ENCODE measurements at places on chromosomes 4 and X. TPM values are rescaled to one million over a fixed set of nuclear protein-coding genes. Genes with fewer than 3 reads are reported as not detected.

The HTR2C gene
- total RNA-seq: 0.04 TPM

The TMEM144 gene
- total RNA-seq: 11.6 TPM

The GSPT2 gene
- 11.1 TPM for total RNA-seq

The MAB21L2 gene
- 0.81 TPM for total RNA-seq

The UGT2B17 gene
- total RNA-seq: not detected

The XAGE1A gene
- not detected for total RNA-seq

- no peak overlapping the region for H3K4me3 ChIP-seq
- no peak overlapping the region for H3K27ac ChIP-seq
- H3K27me3 ChIP-seq: no peaks in the 10 kb centered on the region
- no peaks in the 10 kb centered on the region for H3K4me1 ChIP-seq
Observed at GRCh38 chr4:51943221-51943620, 76.9 kb downstream of the LRRC66 start.

- no peak overlapping the region for H3K4me3 ChIP-seq
- H3K27ac ChIP-seq: no peak overlapping the region
- H3K4me1 ChIP-seq: no peaks in the 10 kb centered on the region
- DNase-seq: peak; percentile 28
- no peaks in the 10 kb centered on the region for H3K36me3 ChIP-seq
Observed at GRCh38 chrX:10197279-10198210, 40.8 kb downstream of the CLCN4 start.

DNA sequence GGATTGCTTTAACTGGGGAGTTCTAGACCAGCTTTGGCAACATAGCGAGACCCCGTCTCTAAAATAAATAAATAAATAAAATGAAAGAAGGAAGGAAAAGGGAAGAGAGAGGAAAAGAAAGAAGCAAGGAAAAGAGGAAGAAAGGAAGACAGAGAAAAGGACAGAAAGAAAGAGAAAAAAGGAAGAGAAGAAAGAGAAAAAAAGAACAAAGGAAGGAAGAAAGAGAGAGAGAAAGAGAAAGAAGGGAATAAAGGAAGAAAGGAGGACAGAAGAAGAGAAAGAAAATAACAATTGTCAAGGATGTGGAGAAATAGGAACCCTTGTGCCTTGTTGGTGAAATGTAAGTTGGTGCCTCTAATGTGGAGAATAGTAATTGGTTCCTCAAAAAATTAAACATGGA lies 74.6 kb downstream of the ANAPC4 start:
- H3K36me3 ChIP-seq: no peaks in the 10 kb centered on the region
- H3K4me3 ChIP-seq: no peak overlapping the region
- H3K27me3 ChIP-seq: no peaks in the 10 kb centered on the region
- DNase-seq: no peak
- no peaks in the 10 kb centered on the region for H3K4me1 ChIP-seq

DNA sequence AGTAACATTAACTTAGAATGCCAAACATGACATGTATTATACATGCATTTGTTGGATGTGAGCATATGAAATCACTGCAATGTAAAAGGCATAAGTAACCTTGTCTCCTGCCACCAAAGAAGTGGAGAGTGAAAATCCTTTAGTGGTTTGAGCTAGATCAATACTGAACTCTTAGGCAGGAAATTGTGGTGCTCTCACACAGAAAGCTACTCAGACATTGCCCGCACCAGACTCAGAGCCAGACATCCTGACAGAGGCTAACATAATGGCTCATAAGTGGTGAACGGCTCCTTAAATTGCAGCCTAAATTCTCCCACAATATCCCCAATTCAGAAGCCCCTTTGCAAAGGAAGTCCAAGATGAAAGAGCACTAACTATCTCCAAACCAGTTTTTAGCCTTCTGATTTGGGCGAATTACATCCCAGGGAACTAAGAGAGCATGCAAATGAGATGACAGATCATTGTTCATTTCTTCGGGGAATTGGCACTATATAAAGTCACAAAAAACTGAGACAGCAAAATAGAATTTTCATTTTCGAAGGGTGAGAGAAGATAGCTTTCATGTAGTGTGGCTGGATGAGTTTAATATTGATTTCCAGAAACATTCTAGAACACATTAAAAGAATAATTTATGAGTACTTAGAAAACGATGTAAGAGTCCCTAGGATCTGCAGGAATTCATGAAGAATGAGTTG lies 233.6 kb upstream of the RPS6KA3 start:
- no peak for DNase-seq
- H3K4me1 ChIP-seq: no peaks in the 10 kb centered on the region
- H3K27ac ChIP-seq: no peak overlapping the region
- peaks cover 3% of the 10 kb centered on the region for H3K27me3 ChIP-seq
- H3K36me3 ChIP-seq: no peaks in the 10 kb centered on the region

GRCh38 chr4:94508806-94509205 lies 57.1 kb downstream of the PDLIM5 start:
- H3K27me3 ChIP-seq: no peaks in the 10 kb centered on the region
- H3K36me3 ChIP-seq: peaks cover 7% of the 10 kb centered on the region
- no peak for DNase-seq
- H3K4me1 ChIP-seq: peaks cover 40% of the 10 kb centered on the region
- H3K27ac ChIP-seq: peak overlapping the region; percentile 68

DNA sequence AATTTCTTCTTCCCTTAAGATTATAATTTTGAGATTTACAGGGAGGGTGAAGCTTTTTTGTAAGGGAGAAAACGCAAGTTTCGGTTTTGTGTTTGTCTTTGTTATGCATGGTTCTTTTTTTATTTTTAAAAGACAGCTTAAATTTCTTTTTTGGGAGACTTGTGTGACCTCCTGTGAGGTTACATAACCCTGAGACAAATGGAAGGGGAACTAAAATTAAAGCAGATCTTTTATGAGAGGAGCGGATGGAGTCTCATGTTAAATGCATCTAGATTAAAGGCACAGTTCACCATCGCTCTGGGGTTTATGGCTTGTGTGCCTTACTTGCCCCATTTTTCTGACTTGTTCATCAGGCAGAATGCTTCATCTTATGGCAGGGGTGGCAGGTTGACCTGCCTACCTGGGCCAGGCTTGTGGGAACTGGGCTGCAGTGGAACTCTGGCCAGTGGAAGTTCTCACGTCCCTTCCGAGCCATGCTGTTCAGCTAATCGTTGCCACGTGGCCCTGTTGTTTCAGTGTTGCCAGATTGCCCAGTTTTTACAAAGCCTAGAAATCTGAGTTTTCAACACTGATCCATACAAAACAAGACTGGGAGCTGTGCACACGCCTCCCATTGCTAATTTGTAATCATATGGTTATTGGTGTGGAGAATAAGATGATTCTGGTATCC lies 291.8 kb downstream of the ARHGAP10 start:
- no peaks in the 10 kb centered on the region for H3K27me3 ChIP-seq
- no peak for DNase-seq
- H3K36me3 ChIP-seq: no peaks in the 10 kb centered on the region
- no peak overlapping the region for H3K27ac ChIP-seq

GRCh38 chrX:2710041-2710840 lies 19.1 kb downstream of the CD99 start:
- DNase-seq: peak; percentile 76
- H3K27me3 ChIP-seq: no peaks in the 10 kb centered on the region
- peak overlapping the region; percentile 76 for H3K27ac ChIP-seq
- no peak overlapping the region for H3K4me3 ChIP-seq

DNA sequence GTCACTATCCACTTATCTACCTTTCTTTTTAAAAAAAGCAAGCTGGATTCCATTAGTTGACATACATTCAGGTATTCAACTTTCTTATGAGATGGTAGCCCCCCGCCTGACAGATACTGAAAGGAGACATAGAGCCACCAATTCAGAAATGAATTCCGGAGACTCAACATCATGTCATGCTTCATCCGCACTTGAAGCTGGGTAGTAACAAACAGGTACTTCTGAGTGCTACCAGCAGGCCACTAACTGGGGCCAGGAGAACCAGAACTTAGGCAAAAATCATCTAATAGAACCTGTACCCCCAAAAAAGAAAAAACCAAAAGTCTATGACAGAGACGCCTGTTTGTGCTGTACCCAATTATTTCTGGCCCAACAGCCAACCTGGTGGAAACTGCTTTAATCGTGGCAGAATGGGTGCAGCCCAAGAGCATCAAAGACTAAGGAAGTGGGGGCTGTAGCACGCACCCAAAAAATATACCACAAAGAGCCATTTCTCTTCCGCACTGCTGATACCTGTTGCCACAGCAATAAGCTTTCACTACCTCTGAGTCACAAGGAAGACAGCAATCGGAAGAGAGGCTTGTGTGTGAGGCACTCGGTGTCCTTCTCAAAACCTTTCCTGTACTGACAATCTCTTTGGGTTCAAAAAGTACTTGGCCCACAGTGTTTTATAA lies 84.8 kb downstream of the AFAP1 start:
- H3K27me3 ChIP-seq: no peaks in the 10 kb centered on the region
- no peak for DNase-seq
- H3K4me3 ChIP-seq: no peak overlapping the region
- H3K36me3 ChIP-seq: no peaks in the 10 kb centered on the region

DNA sequence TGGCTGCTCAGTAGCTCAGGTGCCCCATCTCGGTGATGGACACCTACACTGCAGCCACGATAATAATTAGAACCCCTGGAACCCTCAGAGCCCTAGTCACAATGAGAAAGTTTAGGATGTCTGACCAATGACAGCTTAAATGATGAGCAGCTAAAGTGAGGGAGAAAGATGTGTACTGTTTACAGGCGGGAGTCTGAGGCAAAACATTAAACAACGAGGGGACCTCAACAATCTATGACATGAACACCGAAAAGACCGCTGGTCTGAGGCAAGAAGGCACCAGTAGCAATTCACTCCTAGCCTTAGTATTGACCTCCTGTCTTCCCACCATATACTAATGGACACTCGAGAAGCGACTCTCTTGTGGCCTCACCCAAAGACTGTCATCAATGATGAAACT lies 369.5 kb upstream of the SMIM31 start:
- no peak overlapping the region for H3K27ac ChIP-seq
- H3K27me3 ChIP-seq: peaks cover 97% of the 10 kb centered on the region
- peaks cover 2% of the 10 kb centered on the region for H3K4me1 ChIP-seq
- H3K4me3 ChIP-seq: no peak overlapping the region
- no peak for DNase-seq
- no peaks in the 10 kb centered on the region for H3K36me3 ChIP-seq

- DNase-seq: no peak
Observed at GRCh38 chr4:78325271-78326157, 226.1 kb upstream of the ANXA3 start.

DNA sequence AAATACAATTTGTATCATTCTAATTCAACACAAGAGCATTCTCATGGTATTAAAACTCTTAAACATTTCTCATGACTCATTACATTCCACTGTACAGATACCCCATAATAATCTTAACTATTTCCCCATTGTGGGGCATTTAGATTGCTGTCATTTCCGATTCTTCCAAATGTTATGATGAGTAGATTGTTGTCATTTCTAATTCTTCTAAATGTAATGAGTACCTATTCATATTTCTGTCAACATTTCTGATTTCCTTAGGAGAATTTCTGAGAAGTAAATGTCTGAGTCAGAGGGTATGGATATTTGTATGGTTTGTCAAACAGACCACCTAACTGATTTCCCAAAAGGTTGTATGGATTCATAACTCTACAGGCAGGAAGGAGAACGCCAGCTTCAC lies 8.3 kb downstream of the S100G start:
- no peak overlapping the region for H3K4me3 ChIP-seq
- H3K4me1 ChIP-seq: peaks cover 4% of the 10 kb centered on the region
- H3K36me3 ChIP-seq: no peaks in the 10 kb centered on the region
- peak; percentile 37 for DNase-seq

- H3K4me3 ChIP-seq: no peak overlapping the region
- peaks cover 30% of the 10 kb centered on the region for H3K4me1 ChIP-seq
- H3K36me3 ChIP-seq: no peaks in the 10 kb centered on the region
- H3K27ac ChIP-seq: peak overlapping the region; percentile 90
Observed at GRCh38 chrX:39418731-39419638, 617.7 kb downstream of the MID1IP1 start.

- DNase-seq: no peak
- no peak overlapping the region for H3K27ac ChIP-seq
- H3K36me3 ChIP-seq: no peaks in the 10 kb centered on the region
- peaks cover 30% of the 10 kb centered on the region for H3K4me1 ChIP-seq
Observed at GRCh38 chr4:151809716-151810115, 48.9 kb upstream of the GATB start.

DNA sequence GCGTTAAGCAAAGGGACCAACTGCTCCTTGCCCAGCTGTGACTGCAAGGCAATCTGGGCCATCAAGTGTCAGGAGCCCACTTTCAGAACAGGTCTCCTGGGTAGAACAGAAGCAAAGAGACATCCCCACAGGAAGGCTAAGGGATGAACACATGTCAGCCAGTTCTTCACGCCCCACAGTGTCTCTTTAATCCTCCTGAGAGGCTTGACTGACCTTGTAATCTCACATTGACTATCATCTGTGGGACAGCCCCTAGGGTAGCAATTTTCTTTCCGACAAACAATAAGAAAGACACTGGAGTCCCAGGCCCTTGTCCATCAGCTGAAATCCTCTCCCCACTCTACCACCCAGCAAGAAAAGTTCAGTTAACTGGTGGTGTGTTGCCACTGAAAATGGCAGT lies 1.0 kb downstream of the CHRDL1 start:
- H3K36me3 ChIP-seq: no peaks in the 10 kb centered on the region
- H3K4me3 ChIP-seq: no peak overlapping the region
- no peak overlapping the region for H3K27ac ChIP-seq
- H3K27me3 ChIP-seq: peaks cover 90% of the 10 kb centered on the region
- no peaks in the 10 kb centered on the region for H3K4me1 ChIP-seq

DNA sequence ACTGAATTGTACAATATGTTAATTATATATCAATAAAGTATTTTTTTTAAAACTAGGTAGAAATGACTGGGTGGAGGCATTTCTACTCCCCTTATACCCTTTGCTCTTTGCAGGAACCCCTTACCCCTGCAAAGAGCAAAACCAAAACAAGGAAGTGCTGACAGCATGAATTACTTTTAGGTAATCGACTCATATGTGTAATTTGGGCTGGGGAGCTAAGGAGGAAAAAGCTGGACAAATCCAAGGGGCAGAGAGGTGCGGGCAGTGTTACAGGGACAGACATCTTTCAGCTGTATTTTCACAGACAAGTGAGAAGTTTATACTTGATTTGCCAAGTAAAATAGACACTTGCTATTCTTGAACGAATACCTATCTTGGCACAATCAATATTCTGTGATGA lies 35.5 kb downstream of the MANBA start:
- H3K4me1 ChIP-seq: peaks cover 12% of the 10 kb centered on the region
- no peaks in the 10 kb centered on the region for H3K27me3 ChIP-seq
- H3K27ac ChIP-seq: no peak overlapping the region
- no peak overlapping the region for H3K4me3 ChIP-seq

DNA sequence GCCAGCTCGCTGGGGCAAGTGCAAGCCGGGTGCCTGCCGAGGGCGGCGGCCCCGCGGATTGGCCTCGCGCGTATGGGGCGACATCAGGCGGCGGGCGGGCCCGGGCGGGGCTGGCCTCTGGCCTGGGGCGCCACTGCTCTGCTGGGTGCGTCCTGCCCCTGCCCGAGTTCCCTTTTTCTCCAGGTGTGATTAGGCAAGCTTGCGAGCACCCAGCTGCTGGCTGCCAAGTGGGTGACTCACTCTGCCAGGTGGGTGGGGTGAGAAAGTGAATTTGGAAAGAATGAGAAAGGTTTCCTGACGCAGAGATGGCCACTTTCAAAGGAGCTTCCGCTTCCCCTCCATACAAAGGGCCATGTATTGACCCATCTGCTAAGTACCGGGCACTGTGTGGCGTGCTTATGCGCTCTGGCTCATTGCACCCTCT lies 32.5 kb downstream of the FGFBP1 start:
- H3K36me3 ChIP-seq: no peaks in the 10 kb centered on the region
- no peaks in the 10 kb centered on the region for H3K27me3 ChIP-seq
- H3K4me1 ChIP-seq: no peaks in the 10 kb centered on the region
- no peak overlapping the region for H3K4me3 ChIP-seq
- no peak overlapping the region for H3K27ac ChIP-seq

- H3K27me3 ChIP-seq: no peaks in the 10 kb centered on the region
- no peak overlapping the region for H3K4me3 ChIP-seq
- no peaks in the 10 kb centered on the region for H3K36me3 ChIP-seq
- H3K27ac ChIP-seq: no peak overlapping the region
- H3K4me1 ChIP-seq: peaks cover 11% of the 10 kb centered on the region
Observed at GRCh38 chr4:150782921-150783320, 201.0 kb downstream of the MAB21L2 start.

GRCh38 chr4:24529555-24529954 lies 54.8 kb downstream of the DHX15 start:
- no peak overlapping the region for H3K4me3 ChIP-seq
- H3K4me1 ChIP-seq: no peaks in the 10 kb centered on the region

Data from cardiac muscle cell (in vitro differentiated cells and primary cell).